ENCODE measurements at places on chromosomes 5 and 9.

GRCh38 chr5:174310243-174310642, 264.7 kb downstream of the NSG2 start:
- no peak for DNase-seq

- DNase-seq: no peak
Observed at GRCh38 chr9:96048104-96048955, 172.8 kb downstream of the ERCC6L2 start.

- no peak for DNase-seq
Observed at GRCh38 chr9:136494012-136494411, 11.2 kb upstream of the SEC16A start.

GRCh38 chr5:32836176-32836575, 125.1 kb downstream of the NPR3 start:
- DNase-seq: no peak

DNA sequence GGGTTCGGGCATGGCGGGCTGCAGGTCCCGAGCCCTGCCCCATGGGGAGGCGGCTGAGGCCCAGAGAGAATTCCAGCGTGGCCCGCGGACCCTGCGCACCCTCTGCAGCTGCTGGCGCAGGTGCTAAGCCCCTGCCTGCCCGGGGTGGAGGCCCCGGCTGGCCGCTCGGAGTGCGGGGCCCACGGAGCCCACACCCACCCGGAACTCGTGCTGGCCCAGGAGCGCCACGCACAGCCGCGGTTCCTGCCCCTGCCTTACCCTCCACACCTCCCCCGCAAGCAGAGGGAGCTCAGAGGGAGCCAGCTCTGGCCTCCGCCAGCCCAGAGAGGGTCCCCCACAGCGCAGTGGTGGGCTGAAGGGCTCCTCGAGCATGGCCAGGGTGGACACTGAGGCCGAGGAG, 75.3 kb downstream of the MRPS30 start:
- no peak for DNase-seq

GRCh38 chr5:177336112-177336511, 15.4 kb downstream of the LMAN2 start:
- DNase-seq: no peak
